ENCODE measurements at places on chromosomes 2 and 18.
A peak's percentile ranks its signal among the peaks of the same experiment; 100 is the strongest.

DNA sequence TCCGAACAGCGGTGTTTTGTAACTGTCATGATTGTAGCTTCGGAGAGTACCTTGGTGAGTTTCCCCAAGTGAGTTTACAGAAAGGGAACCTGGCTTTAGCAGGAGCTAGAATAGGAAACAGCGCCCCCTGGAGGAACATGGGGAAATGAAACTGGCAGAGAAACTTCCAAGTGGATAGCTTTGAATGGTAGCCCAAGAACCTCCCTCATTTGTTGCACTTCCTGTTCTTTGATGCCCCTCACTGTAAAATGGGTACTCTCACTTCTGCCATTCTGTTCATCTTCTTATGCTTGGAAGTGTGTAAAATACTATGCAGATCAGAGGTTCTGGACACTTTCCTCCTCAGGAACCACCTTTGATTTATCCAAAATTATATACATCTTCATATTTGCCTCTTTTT is 36.2 kb downstream of the CHST10 start:
- peak; percentile 61 for DNase-seq

- DNase-seq = no peak
Observed at GRCh38 chr18:77100751-77101355, 31.7 kb downstream of the MBP start.

GRCh38 chr2:233209533-233210171 is 41.8 kb upstream of the ATG16L1 start:
- no peak for DNase-seq

GRCh38 chr2:124081154-124081716 is 56.1 kb downstream of the CNTNAP5 start:
- DNase-seq = no peak

DNA sequence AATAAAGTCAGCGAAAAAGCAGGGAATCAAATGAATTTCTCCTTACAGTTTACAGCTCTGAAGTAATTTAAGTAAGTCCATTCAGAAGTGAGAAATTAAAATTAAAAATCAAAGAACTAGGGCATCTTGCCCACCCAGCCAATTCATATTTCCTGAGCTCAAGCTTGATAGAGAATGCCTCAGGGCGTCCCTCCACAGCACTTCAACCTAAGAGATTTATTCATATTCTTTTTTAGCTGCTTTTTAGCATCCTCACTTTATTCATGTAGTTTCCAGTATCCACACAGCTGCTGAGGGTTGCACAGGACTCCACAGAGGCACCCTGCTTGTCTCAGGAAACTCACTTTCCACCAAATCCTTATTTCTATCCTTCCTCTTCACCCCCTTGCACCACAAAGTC is 900.3 kb downstream of the BCL11A start:
- no peak for DNase-seq

DNA sequence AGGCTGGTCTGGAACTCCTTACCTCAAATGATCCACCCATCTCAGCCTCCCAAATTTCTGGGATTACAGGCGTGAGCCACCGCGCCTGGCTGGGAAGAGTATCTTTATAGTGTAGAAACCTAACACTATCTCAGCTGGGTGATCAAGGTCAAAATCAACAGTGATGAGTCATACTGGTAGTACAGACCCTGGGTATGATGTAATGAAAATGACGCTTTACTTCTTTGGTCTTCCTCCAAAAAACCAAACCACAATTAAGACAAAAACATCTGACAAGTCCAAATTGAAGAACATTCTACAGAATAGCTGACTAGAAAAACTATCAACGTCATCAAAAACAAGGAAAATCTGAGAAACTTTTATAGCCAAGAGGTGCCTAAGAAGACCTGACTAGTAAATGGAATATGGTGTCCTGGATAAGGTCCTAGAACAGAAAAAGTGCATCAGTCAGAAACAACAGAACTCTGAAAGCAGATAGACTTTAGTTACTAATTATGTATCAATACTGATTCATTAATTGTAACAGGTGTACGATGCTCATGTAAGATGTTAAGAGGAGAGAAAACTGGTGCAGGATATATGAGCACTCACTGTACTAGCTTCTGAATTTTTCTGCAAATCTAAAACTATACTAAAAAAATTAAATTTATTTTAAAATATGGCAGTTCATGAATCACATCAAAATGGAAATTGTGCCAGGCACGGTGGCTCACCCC is 25.4 kb downstream of the PDCL3 start:
- no peak for DNase-seq

DNA sequence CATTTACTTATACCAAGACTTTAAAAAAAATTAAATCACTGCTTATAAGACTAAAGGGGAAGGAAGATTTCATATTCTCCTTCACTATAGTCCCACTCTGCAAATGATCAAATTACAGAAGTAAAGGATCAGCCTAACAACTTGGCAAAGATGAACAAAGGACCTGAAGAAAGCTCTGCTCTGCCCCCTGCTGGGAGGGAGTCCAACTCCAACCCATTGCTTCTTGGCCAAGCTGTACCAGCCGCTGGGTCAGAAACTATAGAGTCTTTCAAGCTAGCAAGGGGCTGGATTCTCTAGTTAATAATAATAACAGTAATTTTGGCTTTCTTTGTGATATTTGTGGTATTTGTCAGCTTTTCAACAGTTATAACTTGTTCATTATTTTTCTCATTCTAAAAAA is 927.0 kb upstream of the CRIM1 start:
- DNase-seq = no peak

GRCh38 chr2:204260901-204261300 is 284.4 kb upstream of the PARD3B start:
- no peak for DNase-seq

DNA sequence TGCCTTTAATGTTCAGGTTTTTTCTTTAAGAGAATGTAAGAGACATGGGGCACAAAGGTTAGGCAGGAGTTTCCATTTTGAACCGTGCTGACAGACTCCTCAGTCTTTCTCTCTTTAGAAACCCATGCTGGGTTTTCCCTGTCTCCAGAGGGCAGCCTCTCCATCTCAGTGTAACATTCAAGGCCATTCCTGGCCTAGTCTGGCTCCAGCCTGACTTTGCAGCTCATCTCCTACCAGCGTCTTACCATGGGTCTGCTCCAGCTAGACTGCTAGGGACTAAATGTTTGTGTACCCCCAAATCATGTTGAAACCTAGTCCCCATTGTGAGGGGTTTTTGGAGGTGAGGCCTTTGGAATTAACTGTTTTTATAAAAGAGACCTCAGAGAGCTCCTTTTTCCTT is 9.8 kb upstream of the CLIP4 start:
- no peak for DNase-seq

DNA sequence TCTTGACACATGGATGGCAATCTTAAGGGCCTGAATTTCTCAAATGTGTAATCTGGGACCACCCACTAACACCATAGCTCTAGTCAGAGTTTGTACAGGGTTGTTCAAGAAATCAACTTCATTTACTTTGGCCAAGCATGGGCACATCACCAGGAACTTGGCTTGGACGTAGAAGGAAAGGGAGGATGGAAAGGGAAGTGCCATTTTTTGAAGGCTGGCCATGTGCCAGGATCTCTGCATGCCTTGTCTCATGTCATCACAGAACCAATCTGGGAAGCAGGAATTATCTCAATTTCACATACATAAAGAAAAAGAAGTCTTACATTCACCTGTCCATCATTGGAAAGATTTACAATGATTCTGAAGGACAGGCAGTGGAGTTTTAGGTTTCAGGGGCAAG is 128.1 kb downstream of the ANTXR1 start:
- DNase-seq = no peak

GRCh38 chr2:43464590-43464989 is 131.2 kb downstream of the THADA start:
- DNase-seq = no peak

DNA sequence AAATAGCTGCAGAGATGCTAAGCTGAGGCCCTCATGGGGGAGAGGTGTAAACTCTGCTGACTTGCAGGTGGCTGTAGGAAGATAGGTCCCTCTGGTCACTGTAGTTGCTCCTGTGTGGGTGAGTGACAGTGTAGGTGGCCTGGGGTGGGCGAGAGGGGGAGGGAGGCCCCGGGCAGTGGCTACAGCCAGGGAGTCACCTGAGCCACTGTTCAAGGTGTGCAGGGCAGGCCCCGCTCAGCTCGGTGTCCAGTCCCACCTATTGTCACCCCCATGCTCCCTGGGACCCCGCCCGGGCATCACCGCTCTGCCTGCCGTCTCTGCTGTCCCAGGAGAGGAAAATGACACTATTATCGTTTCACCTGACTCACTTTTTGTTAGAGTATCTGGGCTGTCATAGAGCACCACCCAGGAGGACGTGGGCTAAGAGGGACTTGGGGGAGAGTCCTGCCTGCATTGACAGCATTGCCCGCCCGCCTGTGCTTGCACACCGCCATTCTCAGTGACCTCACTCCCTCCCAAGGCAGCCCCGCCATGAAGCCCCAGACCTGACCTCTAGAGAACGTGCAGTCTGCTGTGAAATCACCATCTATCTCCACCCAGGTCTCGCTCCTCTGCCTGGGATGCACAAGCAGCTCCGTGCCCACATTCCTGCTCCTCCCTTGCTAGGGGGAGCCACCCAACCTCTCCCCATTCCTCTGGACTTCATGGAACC is 29.2 kb downstream of the COPS9 start:
- DNase-seq = no peak

- DNase-seq = no peak
Observed at GRCh38 chr2:117086174-117086942, 728.1 kb upstream of the DDX18 start.

GRCh38 chr18:67710639-67711038 is 194.1 kb upstream of the DSEL start:
- no peak for DNase-seq

- no peak for DNase-seq
Observed at GRCh38 chr2:44929735-44930273, 11.7 kb upstream of the SIX3 start.

DNA sequence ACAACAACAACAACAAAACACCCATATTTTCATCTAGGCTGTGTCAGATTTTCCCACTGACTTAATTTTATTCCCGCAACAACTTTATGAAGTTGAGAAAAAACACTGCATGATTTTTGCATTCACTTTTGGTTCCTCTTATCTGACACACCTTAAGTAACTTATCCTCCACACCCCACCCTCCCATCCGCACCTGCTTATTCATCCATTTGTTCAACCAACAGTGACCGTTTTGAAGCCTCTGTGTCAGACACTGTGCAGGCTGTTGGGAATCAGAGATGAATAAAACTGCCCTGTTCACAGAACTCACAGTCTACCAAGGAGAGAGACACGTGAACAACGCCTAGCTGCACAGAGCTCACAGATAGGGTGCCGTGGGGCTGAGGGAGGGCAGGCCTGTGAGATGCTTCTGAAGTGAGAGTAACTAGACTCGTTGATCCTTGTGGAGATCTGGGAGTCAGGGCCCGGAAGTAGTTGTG is 7.4 kb downstream of the CNNM4 start:
- no peak for DNase-seq

Data from activated CD4-positive, alpha-beta T cell treated with anti-CD3 and anti-CD28 coated beads, Interleukin-2, amount 50 U/mL, for 4 hours (primary cell).